ENCODE measurements at places on chromosomes 12 and 14.

DNA sequence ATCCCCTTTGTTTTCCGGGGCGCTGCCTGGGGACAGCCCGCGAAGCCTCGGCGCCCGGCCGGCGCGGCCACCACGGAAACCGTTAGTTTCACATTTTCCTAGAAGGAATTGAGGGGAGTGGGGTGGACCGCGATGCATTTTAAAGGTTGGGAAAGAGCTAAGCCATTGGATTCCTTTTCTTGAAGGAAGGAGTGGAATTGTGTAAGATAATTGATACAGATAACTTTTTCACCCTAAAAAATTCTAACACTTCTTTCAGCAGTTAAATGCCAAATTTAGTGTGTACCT, 137.1 kb downstream of the MON2 start:
- DNase-seq = no peak

DNA sequence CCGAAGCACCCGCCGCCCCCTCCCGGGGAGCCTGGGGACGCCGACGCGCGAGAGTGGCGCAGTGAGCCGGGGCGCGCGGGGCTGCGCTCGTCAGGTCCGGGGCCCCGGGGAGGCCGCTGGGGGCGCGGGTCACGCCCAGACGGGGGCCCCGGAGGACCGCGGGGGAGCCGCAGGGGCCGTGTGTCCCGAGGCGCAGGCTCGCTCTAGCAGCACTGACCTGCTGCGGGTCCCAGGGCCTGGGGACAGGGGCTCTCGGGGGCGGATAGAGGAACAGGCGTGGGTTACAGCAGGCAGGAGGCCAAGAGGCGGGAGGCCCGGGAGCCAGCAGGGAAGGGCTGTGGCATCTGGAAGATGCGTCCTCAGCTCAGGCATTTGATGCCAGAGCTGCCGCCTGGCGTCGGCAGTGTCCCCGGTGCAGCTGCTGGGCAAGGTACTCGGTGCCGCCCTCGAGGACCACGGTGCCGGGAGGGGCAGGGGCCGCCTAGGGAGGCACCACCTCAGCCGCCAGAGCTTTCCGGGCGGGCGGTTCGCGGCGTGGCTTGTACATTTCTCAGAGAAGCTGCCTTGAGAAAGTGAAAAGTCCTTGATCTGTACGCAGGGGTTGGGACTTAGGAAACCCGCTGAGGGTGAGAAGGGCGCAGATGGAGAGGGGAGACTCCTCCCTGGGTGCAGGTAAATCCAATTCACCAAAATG, 1.2 kb downstream of the WNT5B start:
- peak; percentile 41 for DNase-seq

DNA sequence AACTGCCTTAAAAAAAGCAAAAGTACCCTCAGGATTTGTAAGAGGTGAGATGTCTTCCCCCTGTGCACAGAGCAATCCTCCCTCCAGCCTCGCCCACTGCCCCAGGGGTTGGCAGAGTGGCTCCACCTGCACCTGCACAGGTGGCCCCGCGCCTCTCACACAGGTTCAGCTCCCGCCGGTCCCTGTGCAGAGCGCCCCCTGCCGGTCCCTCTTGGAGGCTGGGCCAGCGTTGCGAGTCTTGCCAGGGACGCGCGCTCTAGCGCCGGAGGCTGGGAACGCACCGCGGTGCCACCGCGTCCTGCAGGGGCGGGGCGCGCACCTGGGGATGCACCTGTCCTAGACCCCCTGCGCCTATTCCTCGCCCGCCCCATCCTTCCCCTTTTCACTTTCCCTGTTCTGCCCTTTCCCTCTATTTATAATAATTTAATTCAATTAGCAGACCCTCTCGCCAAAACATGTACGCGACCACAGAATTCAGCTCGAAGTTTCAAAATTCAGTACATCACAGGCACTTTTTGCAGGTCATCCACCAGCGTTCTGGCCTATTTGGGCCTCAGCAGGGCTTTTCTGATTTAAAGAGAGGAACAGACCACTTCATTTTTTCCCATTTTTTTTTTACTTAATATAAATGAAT, 618.6 kb downstream of the AACS start:
- no peak for DNase-seq

GRCh38 chr12:27841392-27841882, 61.4 kb upstream of the MANSC4 start:
- no peak for DNase-seq

- peak; percentile 48 for DNase-seq
These were observed 103.8 kb upstream of the ETV6 start for GRCh38 chr12:11545484-11546330.

DNA sequence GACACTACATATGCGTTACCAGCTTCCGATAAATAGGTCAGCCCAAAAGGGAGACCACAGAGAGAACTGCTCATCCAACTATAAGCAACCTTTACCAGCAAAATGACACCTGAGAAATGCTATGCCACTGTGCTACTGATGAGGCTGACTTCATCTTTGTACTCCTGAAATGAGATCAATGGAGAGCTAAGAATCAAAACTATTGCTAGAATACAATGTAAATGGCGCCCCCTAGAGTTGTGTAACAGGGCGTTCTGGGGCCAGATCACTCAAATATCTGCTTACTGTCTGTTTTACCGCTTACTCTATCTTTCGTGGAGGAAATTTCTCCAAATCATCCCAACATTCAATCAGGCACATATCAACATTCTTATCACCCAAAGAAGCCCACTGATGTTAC, 4.6 kb downstream of the ZNF384 start:
- no peak for DNase-seq

DNA sequence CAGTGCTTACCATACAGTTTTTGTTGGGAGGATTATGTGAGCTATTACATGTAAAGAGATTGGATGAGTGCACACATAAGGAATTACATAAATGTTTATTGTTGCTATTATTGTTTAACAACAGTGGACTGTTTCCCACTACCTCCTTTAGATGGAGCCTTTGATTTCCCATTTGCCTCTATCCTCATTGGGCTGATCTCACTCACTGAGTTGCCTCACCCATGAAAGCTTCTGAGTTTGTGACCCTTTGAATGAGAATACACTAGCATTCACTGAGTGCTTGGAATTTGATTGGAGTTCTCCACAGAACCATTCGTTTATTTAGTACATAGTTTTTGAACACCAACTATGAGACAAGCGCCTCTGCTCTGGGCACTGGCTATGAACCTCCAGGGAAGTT, 121.0 kb downstream of the HELB start:
- no peak for DNase-seq

- no peak for DNase-seq
These were observed 31.5 kb downstream of the COA8 start for GRCh38 chr14:103594265-103594664.

GRCh38 chr14:52458721-52459085, 93.6 kb downstream of the TXNDC16 start:
- no peak for DNase-seq

DNA sequence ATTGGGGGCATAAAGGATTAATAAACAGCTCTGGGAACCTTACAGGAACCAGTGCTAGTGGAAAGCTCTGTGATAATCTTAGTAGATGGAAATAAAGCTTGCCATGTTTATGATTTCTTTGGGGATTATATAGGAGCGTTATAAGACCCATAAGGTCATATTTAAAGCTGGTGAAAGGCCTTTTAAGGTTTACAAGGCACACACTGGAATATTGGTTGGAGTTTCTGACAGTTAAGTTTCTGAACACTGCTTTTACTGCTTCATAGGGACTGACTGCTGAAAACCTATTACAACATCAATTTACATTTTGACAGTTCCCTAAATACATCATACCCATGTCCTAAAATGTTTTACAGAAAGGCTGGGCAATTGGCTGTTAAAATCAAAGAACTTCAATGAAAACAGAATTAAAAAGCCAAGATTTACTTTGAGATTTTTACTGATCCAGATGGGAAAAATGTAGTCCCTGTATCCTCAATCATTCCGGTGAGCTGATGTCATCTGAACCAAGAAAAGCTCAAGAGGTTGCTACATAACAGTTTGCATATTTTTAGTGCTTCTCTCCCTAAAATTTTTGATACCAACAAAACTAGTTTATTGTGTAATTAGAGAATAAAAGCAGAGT, 153.7 kb upstream of the IGF1 start:
- no peak for DNase-seq

DNA sequence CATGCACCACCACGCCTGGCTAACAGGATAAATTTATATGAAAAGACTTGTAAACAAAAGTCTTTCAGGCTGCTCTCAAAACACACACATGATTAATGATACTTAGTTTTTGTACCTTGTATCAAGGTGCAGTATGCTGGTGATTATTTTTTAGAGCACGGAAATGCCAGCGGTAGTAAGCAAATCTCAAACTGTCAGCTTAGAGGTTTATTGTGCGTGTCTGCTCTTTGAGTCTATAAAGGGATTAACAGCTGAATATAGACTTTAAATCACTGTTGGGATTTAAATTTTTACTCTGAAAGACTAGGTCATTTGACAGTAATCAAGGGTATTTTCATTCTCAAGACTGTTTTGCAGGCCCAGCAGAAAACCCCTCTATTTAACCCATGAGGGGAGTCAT, 50.5 kb downstream of the PLEKHA5 start:
- no peak for DNase-seq

DNA sequence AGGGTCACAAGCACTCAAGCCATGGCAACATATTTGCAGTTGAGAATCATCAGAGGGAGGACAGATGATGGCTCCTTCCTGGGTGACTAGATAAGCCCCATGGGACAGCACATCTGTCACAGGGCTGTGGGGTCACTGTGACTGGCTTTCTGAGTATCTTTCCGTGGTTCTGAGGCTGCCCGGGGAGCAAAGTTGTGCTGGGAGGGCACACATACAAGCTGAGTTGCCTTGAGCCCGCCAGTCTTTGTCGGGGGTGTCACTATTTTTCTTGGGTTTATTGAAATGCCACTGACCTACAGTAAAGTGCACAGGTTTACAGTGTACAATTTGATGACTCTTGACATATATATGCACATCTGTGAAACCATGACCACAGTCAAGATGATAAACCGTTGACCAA, 17.2 kb upstream of the KIF26A start:
- no peak for DNase-seq

GRCh38 chr12:121893961-121894460, 5.4 kb downstream of the PSMD9 start:
- DNase-seq = no peak

- no peak for DNase-seq
These were observed 188.7 kb upstream of the ARID2 start for GRCh38 chr12:45540661-45541341.

- DNase-seq = peak; percentile 69
These were observed 31.3 kb upstream of the SMUG1 start for GRCh38 chr12:54220092-54220557.

GRCh38 chr12:101174541-101174940, 35.5 kb downstream of the SLC5A8 start:
- no peak for DNase-seq

DNA sequence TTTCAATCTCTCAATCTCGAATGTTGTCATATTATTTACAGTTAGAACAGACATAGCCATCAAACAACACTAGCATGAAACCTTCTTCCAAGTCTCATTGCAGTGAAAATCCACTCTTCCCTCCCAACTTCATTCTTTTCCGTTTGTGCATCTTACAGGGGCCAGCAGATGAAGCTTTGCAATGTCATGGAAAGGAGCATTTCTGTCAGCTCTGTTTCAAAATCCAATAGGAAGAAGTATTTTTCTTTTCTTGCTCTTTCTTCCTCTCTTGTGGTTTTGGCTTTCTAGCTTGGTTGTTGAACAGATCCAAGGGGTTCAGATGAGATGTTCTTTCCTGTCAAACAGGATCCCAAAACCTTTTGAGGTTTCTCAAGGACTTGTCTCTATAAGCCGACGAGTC, 416.6 kb downstream of the AEBP2 start:
- no peak for DNase-seq

DNA sequence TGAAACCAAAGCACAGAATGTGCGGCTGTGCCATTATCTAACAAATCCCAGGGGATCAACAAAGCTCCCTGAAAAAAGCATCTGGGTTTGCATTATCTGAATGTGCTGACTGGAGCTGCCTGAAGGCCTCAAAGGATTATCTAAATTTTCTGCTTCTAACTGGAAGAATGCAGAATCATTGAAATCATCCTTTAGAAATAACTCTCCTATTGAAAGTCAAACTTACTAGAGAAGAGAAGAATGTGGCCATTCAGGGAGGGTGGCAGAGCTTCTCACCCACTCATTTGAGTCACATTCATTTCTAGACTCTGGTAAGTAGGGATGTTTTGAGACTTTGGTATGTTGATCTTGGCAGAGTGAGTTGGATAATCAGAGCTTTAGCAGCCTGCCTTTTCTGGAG, 220.6 kb upstream of the RGS6 start:
- no peak for DNase-seq

DNA sequence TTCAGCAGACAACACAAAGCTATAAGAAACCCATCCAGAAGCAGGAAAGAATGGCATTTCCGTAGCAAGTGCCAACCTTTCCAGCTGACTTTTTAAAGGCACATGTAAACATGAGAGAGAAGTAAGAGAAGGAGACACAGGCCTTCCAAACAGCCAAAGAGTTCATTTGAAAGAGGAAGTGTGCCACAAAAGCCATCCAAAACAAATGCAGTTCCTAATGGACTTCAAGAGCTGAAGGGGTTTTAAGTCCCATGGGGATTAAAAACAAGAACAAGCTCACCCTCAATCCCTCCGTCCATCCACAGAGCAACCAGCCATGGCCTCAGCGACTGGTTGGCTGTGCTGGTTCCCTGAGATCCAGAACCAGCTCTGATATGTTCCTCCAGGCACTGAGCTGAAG, 4.5 kb upstream of the DPF3 start:
- no peak for DNase-seq

DNA sequence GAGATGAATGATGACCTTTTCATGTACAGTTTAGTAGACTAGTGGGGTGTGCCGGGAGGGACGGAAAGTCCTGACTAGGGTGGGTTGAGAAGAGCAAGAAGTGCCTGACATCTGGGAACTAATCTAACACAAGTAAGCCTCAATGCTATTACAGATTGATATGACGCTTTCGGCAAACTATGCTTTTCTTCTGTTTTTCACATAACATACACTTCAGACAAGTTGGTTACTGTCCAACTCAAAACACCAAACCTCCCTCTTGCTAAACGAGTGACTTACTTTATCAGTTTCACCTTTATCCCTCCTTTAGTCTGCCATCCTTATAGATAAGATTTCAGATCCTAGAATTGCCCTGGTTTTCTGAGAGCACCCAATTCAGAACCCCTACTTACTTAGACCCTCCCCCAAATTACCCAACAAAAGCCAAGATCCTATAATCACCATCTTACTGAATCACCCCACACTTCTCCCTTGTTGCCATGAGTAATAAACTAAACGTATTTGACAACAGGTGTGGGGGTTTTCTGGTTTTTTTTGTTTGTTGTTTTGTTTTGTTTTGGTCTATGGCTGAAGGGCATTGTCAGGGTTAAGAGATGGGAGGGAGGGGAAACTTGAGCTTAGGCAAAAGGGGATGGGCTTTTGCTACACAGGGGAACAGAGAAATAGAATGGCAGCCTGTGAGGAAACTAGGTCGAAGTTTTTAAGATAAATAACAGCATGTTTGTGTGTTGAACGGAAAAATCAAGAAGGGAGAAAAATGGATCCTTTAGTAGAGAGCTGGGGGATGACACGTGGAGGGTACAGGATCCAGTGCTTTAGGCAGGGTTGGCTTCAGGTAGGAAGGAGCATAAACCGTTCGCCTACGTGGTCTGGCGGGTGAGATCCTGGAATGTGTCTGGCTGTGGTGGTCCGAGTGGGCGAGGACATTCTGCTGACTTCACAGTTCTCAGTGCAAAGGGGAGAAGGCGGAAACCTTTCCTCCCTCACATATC, 6.1 kb upstream of the PSMA3 start:
- DNase-seq = no peak

- DNase-seq = no peak
These were observed 133.5 kb downstream of the CPNE8 start for GRCh38 chr12:38771871-38772270.

- no peak for DNase-seq
These were observed 49.2 kb downstream of the FBXW8 start for GRCh38 chr12:116959845-116960514.

GRCh38 chr12:96237465-96238077, 43.4 kb downstream of the ELK3 start:
- DNase-seq = peak; percentile 59

GRCh38 chr14:85118274-85118673, 411.7 kb upstream of the FLRT2 start:
- DNase-seq = no peak
